CD4-positive, alpha-beta T cell treated with Interleukin-4 for 4 hours (primary cell): ENCODE measurements at places on chromosomes 16 and 17.

- no peak for DNase-seq
Measured at GRCh38 chr17:14594690-14595089, 293.8 kb downstream of the HS3ST3B1 start.

DNA sequence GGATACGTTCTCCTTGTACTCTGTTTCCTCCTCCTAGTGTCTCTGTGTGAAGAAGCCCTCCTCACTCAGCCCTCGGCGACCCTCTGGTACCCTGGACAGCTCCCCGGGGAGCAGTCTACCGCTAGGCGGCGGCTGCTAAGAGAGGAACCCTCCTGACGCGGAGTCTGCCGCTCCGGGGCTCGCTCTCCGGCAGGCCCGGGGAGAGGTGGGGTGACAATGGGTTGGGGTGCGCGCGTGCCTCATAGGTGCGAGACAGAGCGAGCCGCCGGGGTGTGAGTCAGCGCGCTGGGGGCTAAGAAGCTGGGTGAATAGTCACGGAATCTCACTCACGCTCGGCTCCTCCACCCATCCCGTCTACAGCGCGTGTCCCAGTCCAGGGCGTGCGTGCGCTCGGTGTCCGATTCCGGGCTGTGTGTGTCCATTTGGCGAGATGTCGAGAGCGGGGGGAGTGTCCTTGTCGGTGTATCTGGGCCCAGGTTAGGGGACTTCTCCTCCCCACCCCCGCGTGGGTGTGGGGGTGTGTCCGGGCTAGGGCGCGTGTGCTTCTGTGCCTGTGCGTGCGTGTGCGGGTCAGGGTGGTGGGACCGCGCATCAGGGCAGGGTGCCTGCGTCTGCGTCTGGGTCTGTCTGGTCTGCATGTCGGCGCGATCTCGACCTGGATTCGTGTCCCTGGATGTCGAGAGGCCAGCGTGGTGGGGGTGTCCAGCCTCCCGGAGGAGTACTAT, 577 bp upstream of the HS3ST2 start:
- DNase-seq: no peak

GRCh38 chr16:13306161-13306995, 405.0 kb downstream of the SHISA9 start:
- DNase-seq: no peak

- peak; percentile 34 for DNase-seq
Measured at GRCh38 chr16:3665508-3665907, 11.0 kb downstream of the DNASE1 start.

DNA sequence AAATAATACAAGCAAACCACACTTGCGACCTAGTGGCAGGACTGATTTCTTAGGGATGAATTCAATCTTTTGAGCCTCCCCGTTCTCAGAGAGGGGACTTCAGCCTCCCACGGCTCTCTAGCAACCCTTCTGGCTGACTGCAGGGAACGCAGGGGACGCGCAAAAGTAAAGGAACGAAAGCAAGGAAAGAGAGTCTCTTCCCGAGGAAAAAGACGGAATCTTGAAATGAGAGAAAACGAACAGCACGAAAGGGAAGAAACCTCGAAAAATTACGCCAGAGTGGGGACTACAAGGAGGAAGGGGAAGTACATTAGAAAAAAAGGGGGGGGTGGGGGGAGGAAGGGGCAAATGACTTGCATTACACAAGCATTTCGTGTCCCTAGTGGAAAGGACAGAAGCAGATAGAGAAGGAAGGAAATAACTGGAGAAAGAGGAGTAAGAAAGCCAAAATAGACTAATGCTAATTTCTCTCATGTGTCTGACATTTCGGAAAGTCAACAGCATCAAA, 1.2 kb downstream of the GRB2 start:
- peak; percentile 49 for DNase-seq

- DNase-seq: no peak
Measured at GRCh38 chr16:28086186-28087139, 22.9 kb upstream of the GSG1L start.
